ENCODE measurements at places on chromosomes 12 and 14.

DNA sequence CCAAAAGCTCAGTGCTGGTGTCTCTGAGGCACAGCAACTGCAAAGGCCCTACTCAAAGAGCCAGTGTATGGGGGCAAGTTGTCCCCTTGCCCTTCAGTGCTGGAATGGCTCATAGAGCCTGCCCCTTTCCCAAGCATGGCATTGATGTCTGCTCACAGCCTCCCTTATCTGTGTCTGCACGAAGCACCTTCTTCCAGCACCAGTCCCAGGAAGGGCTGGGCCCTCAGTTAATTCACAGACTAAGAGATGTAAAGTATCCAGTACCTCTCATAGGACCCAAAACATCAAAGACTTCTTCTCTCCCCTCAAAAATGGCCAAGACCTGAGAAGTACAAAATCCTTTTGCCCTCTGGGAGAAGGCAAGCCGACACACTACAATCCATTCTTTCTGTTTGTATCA lies 1.6 kb upstream of the CMAS start:
- no peak for DNase-seq

DNA sequence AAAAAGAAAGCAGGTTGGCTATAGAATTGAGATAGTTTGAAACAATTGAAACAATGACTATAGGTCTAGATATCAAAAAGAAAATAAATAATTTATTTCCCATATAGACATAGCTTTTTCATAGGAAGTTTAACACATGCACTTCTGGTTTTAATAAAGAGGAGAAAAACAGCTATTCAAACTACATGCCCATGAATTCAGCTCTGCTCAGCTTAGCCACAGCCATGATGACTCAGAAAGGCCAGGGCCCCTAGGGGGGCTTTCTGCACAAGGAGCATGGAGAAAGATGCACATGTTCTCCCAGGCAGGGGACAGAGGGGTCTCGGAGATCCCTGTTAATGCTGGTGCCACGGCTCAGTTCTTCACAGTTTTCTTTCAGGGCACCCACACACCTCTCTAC lies 114.0 kb downstream of the GALC start:
- no peak for DNase-seq

- DNase-seq = no peak
Measured at GRCh38 chr14:74846968-74847665, 28.8 kb downstream of the PROX2 start.

DNA sequence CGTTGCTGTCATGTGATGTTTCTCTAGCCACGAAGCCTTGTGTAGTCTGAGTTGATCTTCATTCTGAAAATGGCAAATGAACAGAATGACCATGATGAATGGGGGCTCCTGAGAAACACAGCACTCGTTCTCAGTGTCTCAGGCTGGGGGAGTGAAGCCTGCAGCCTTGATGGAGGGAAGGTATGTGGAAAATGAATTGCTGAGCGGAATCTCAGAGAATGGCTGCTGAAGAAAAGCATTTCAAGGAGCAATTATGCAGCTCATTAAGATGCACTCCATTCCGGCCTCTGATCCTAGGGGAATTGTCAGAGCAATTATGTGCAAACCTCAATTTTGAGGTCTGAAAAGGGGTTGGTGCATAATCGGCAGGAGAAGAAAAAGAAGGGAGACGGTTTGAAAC lies 167.1 kb downstream of the CHST11 start:
- no peak for DNase-seq

- DNase-seq = no peak
Measured at GRCh38 chr12:53766881-53767280, 15.1 kb upstream of the CISTR start.

DNA sequence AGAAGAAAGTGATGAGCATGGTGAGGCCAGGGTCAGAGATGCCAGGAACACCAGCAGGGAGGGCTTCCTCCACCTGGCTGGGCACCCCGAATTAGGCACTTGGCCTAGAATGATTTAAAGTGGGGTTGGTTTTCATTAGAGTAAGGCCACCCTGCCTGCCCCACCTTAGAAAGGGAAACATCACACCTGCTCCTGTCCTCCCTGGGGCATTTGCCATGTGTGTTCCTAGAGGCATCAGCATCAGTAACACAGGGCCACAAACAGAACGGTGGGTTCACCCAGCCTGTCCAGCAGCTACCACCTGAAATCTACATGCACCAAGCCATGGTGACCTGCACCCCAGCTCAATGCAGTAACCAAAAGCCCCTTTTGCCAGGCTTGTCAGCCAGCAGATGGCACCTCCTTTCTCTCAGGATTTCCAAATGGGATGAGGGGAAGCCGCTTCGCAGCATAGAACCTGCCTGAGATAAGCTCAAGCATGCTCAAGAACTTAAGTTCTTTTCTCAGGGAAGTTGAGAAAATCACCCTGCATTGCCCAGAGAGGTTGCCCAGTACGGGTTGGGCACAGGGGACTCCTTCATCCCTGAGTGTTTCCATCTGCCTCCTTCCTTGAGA lies 338.8 kb downstream of the DPF3 start:
- no peak for DNase-seq

GRCh38 chr14:100593751-100594624 lies 6.8 kb upstream of the BEGAIN start:
- no peak for DNase-seq

DNA sequence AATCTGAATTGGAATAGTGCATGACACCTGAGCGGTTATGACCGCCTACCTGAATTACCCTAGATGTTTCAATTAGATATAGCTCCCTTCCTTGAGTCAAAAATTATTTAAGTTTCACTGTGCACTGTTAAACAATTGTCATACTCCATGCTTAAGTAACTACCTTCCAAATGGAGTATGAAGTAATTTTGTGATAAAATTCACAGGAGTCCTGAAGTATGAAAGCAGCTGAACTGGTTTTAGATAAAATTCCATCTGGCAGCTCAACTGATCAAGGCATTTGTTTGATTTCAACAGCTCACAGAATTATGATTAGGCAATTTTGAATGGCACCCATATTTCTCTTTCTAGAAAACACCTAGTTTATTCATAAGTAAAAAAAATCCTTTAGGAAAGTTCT lies 19.5 kb downstream of the PRICKLE1 start:
- DNase-seq = no peak

GRCh38 chr12:48927261-48927660 lies 2.0 kb upstream of the FKBP11 start:
- no peak for DNase-seq

DNA sequence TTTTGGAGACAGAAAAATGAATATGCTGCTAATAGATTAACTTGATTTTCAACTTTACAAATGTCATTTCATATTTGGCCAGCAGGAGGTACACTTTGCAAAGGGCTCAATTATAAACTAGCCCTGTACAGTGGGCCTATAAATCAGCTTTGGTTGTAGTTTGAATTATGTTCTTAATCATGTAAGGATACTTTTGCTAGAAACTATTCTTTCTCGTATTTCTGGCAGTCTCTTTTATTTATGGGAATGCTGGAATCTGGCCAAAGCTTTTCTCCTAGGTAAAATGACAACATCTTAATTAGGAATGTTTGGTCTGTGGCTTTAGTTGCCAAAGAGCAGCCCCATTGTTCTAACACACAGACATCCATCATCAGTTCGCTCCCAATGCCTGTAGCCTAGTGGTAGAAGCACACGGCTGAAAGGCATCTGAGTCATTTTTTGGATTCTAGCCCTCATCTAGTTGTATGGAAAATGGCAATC lies 1322.3 kb upstream of the SEL1L start:
- DNase-seq = no peak

DNA sequence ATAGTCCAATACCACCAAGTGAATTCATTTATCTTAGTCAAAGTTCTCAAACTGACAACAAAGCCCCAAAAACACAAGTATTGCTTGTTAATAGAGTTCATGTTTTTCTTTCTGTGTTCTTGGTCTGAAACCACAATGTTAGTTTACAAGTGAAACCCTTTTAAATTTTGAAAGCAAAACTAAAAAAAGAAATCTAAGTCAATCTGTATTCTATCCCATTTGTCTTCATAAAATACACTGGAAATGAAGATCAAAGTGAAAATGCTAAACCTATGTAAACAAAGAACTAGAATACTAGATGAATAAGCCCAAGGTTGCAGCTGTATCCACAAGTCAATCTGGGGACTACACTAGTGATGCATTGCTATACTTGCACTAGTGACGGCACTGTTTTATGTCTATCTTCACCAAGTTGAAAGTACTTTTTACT lies 10.4 kb downstream of the MAP4K5 start:
- DNase-seq = no peak

DNA sequence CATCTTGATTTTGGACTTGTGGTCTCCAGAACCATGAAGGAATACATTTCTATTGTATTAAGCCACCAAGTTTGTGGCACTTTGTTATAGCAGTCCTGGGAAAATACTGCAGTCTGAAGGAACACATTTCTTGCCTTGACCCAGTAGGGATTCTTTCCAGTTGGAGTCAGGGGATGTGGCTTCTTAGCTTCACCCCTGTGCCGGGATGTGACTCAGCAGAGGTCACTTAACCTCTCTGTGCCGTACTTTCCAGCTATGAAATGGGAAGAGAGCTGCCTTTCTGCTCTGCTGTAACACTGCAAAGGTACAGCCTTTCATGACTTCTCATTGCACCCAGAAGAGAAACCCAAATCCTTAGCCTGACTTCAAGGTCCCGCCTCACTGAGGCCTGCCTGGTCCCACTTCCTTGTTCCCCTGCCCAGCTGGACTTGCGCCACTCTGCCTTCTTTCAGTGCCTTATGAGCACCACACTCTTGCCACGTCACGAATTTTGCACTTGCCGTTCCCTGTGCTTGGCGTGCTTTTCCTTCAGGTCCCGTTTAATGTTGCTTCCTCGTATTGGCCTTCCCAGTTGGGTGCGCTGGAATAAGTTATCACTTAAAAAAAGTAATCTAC lies 24.2 kb downstream of the CHST11 start:
- DNase-seq = no peak

GRCh38 chr12:107339932-107340331 lies 246.6 kb upstream of the CRY1 start:
- DNase-seq = no peak

DNA sequence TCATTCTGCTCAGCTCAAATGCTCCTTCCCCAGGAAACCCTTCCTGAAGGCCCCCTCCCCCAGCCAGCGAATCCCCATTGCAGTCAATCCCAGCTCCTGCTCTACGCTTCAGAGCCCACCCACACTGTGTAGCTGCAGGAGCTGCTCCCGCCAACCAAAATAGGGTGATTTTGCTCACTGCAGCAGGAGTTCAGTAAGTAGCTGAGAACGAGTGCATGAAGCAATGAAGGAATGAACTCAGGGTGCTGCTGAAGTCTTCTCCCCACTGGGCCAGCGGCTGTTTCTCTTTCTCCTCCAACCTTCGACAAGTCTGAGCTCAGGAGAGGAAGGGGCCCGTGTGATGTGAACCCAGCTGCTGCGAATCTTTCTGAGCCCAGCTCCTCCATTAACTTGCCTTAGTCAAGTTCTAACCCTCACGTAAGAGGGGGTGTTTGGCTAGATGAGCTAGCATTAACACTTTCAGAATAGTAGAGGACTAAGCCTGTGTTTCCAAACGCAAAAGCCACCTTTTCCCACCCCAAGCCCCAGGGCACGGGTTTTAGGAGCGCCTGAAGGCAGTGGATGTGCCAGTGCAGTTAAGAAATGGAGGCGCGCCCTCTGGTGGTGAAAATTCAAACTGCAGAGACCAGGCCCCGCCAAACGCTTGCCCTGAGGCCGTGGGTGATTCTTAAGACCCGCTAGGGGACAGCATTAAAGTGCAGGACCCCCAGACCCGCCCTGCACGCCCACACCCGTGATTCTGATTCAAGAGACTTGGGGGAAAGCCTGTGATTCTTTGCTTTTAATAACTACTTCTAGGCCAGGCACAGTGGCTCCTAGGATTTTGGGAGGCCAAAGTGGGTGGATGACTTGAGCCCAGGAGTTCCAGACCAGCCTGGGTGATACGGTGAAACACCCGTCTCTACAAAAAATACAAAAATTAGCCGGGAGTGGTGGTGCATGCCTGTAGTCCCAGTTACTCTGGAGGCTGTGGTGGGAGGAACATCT lies 11.9 kb upstream of the SERPINA4 start:
- DNase-seq = peak; percentile 77

- DNase-seq = no peak
Measured at GRCh38 chr12:28222081-28222700, 31.9 kb downstream of the CCDC91 start.

- no peak for DNase-seq
Measured at GRCh38 chr12:47237751-47238211, 158.0 kb upstream of the AMIGO2 start.

DNA sequence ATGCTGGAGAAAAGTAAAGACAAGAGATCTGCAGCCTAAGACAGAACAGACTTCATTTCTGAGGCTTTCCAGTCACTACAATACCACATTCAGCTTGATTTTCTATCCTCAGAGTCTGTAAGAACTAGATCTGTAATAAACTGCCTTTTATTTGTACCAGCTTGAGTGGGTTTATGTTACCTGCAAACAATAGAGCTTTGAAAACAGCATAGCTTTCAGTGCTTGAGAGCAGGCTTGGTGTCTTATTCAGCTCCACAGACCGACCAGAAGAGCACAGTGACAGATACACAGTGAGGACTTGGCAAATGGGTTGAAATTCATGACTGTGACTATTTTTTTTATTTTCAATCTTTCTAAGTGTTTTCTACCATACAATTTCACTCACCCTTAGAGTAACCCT lies 207.8 kb upstream of the OTX2 start:
- DNase-seq = no peak

GRCh38 chr12:83040339-83040738 lies 353.6 kb downstream of the TMTC2 start:
- DNase-seq = no peak

DNA sequence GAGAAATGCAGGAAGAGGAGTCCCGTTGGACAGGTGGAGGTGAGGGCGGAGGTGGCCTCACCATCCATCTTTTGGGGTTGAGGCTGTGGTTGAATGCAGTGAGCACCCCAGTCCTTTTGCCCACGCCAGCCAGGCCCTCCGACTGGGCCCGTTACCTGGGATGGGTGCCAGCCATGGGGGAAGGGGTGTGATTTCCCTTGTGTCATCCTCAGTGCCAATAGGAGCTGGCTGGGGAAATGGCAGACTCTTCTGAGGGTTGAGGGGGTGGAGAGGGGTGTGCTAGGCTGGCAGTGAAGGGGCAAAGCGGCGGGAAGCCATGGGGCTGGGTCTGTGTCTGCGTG lies 9.6 kb downstream of the KCNH3 start:
- no peak for DNase-seq

- no peak for DNase-seq
Measured at GRCh38 chr12:122036153-122036552, 14.5 kb downstream of the BCL7A start.

GRCh38 chr12:65533177-65533883 lies 254.8 kb downstream of the MSRB3 start:
- no peak for DNase-seq

- DNase-seq = peak; percentile 23
Measured at GRCh38 chr14:68794851-68795596, 2.2 kb upstream of the ZFP36L1 start.

DNA sequence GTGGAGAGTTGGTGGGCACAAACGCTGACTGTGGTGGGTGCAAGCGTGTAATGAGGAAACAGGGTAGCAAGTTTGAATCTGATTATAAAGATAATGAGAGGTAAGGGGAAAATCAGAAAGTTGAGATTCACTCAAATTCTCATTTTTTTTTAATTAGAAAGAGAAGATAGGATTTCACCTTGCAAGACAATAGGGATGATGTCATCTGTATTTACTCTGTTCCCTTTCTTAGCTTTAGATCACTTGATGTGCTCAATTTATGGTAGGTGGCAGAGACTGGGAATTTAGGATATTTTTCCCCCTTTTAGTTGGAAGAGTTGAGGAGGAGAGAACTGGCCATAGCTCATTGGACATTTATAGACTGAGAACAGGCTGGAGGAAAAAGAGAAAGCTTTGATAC lies 363.6 kb downstream of the AEBP2 start:
- no peak for DNase-seq

- DNase-seq = no peak
Measured at GRCh38 chr12:77795699-77796098, 35.0 kb upstream of the NAV3 start.

- DNase-seq = no peak
Measured at GRCh38 chr12:56988207-56988739, 18.1 kb downstream of the ZBTB39 start.

All from Calu3 (cell line).